MV-4-11 (cell line): ENCODE measurements at places on chromosomes 7 and 10.

GRCh38 chr10:75857269-75857846 lies 425.9 kb downstream of the LRMDA start:
- DNase-seq: no peak

GRCh38 chr10:15842556-15843169 lies 17.6 kb downstream of the MINDY3 start:
- no peak for DNase-seq

- peak; percentile 53 for DNase-seq
Observed at GRCh38 chr7:7122701-7123281, 59.6 kb upstream of the C1GALT1 start.

GRCh38 chr10:112811741-112812551 lies 138.1 kb upstream of the TCF7L2 start:
- DNase-seq: no peak

DNA sequence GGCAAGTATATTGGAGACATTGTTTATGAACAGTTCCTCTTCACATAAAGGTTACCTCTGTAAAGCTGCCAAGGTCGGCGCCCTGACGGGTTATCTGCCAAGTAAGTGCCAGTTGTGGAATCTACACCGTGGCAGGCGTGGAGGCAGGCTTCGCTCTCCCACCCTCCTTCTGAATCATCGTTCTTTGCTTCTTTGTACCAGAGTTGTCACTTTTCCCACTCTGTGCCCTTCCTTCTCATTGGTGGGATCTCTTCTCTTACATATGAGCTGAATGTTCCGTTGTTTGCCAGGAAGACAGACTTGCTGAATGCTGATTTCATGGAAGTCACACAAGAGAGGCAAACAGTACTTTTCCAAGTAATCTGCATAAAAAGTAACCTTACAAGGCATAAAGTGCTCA lies 40.6 kb upstream of the PTPRZ1 start:
- no peak for DNase-seq

- DNase-seq: peak; percentile 62
Observed at GRCh38 chr10:58367069-58367468, 18.1 kb upstream of the TFAM start.

DNA sequence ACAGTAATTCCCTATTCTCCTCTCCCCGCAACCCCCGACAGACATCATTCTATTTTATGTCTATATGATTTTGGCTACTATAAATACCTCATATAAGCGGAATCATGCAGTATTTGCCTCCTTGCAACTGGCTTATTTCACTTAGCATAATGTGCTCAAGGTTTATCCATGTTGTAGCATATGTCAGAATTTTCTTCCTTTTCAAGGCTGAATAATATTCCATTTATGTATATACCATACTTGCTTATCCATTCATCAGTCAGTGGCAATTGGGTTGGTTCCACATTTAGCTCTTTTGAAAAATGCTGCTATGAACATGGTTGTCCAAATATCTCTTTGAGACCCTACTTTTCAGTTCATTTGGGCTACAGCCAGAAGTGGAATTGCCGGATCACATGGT lies 106.5 kb downstream of the MAPK8 start:
- DNase-seq: no peak

DNA sequence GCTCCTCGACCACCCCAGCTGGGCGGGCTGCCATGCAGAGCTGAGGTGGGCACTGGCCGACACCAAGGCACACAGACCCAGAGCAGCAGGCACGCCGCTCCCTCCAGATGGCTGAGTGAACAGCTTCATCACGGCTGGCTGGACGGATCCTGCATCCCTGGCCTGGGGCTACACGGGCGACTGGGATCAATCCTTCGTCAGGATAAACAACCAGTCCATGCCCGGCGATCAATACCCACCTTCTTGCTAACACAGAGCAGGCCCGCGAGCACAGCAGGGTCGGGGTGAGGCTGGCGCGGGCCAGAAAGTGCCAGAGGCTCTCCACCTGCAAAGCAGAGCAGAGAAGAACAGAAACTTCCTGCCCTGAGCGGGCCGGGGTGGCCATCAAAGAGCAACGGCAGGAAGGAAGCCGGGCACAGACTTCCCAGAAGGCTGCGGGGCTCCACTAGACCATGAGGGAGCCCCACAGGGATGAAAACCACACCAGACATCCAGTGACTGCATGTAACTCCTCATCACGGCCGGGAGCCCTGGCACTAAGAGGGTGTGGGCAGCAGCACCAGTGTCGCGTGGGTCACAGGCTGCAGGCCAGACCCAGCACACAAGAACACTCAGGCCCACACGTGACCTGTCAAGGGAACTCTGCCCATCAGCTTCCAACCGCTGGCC lies 166.4 kb downstream of the MAD1L1 start:
- DNase-seq: no peak

GRCh38 chr7:158428837-158429753 lies 158.5 kb downstream of the PTPRN2 start:
- no peak for DNase-seq

DNA sequence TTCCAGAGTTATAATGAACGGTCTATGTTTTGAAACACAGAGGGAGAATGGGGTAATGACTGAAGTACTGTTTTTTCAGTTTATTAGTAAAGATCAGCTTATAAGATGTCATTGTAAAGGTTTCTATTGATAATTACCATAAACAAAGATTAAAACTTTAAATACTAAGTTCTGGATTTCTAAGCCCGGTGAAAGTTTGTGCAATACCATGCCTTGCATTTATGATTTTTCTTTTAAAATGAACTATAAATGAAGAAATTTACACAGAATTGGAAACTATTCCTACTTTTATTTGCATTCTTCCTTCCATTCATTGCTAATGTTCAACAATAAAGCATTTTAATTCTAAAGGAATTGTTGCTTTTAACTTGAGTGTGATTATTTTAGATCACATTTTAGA lies 4.9 kb downstream of the MEOX2 start:
- no peak for DNase-seq

- no peak for DNase-seq
Observed at GRCh38 chr7:23264916-23265458, 18.4 kb downstream of the GPNMB start.

GRCh38 chr10:14926722-14927416 lies 27.0 kb downstream of the DCLRE1C start:
- DNase-seq: peak; percentile 75

DNA sequence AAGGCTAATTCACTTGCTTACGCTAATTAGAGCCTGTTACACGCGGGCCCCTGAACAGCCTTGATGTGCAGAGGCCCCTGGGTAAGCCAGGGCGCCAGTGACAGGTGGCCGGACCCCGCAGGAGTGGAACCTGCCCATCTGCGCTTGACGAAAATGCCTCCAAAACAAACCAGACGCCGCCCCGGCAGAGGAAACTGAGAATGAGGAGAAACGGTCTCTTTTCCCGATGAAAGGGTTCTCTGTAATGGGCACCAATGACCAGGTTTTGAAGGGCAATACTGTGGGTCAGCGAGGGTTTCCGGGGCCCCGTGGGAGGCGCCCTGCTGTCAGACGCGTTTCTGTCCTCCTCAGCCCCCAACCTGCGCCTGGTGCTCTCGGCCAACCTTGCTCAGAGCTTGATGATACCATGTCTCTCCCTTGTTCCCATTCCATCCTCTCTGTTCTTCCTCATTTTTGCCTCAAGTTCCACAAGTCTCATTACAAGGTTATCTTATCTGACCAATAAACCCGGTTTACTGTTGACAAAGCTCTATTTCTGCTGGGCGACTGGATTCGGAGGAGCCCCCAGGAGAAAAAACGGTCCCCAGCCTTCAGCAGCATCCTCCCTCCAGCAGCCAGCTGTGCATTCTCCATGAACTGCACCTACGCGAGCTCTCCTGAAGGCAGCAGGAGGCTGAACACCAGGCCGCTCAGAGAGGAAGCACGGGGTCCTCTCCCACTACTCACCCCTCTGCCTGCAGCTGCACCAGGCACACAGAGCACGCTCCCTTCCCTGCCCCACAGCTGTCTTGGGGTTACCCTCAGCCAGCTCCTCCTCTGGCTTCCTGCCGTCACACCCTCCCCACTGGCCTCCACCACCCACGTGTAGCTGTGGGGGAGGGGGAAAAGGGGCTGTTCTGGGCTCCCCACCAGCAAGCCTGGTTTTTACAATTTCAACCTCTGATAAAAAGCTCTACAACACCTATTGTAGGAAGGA lies 202.0 kb downstream of the MAD1L1 start:
- DNase-seq: no peak

- DNase-seq: no peak
Observed at GRCh38 chr7:8442814-8443304, 9.4 kb downstream of the NXPH1 start.

DNA sequence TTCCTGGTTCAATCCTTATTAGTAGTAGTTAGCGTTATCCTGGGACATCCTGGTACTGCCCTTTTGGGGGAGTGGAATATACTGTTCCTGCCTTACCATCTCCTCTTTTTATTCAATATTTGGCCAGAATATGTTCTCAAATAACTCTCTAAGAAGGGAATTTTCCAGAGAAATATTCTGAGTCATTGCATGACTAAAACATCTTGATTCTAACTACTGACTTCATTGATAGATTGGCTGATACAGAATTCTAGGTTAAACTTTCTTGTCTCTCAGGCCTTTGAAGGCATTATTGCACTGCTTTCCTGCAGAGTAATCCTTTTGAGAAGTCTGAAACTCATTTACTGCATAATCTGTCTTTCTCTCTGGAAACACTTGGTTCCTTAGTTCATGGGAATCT lies 275.5 kb upstream of the DGKB start:
- DNase-seq: no peak

DNA sequence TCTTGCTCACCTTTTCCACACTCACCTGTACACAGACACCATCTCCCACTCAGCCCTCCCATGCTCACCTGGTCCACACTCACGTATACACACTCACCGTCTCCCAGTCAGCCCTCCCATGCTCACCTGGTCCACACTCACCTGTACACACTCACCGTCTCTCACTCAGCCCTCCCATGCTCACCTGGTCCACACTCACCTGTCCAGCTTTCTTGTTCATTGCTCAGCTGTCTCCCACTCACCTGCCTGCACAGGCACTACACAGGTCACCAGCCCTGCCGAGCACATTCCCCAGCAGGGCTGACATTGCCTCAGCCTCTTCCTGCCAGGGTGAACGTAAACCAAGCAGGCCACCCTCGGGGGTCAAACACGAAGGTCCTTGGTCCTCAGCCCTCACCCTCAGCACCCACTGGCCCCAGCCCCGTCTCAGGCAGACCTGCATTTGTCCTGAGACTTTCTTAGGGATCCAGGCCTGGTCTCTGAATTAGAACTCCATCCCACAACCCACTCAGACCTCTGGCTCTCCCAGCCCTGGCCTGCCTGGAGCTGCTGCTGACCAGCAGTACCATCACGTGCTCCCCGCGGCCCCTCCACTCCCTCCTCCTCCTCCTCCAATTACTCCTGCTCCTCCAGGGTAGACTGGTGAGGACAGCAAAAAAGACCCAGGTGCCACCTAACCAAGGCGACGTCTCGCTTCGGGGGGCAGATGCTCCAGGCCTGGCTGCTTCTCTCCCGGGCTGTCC lies 12.8 kb upstream of the DNAAF5 start:
- no peak for DNase-seq

GRCh38 chr10:11919271-11919670 lies 96.1 kb downstream of the PROSER2 start:
- DNase-seq: no peak

- no peak for DNase-seq
Observed at GRCh38 chr10:119248681-119249080, 41.3 kb downstream of the GRK5 start.

- no peak for DNase-seq
Observed at GRCh38 chr10:8300925-8301324, 246.4 kb downstream of the GATA3 start.

- DNase-seq: no peak
Observed at GRCh38 chr7:128920913-128921582, 10.5 kb upstream of the KCP start.

GRCh38 chr7:102009628-102010027 lies 192.2 kb downstream of the CUX1 start:
- DNase-seq: no peak

DNA sequence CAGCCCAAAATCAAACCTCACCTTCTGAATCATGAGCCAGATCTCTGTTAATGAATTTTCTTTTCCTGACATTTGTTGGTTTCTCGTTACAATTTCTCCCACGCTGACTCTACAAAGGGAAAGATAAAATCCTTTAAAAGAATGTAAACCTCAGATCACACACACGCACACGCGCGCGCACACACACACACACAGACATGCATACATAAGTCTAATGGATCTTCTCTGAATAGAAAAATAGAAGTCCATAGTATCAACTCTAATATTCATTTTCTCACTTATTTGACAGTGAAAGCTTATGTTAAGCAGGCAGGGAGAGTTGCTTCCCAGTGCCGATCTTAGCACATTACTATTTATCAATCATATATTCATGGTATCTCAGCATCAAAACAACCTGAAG lies 1.4 kb downstream of the ETV1 start:
- DNase-seq: no peak

GRCh38 chr7:121366852-121367431 lies 29.2 kb downstream of the FAM3C start:
- DNase-seq: peak; percentile 32

GRCh38 chr7:108235451-108236061 lies 105.4 kb upstream of the LAMB4 start:
- peak; percentile 14 for DNase-seq

DNA sequence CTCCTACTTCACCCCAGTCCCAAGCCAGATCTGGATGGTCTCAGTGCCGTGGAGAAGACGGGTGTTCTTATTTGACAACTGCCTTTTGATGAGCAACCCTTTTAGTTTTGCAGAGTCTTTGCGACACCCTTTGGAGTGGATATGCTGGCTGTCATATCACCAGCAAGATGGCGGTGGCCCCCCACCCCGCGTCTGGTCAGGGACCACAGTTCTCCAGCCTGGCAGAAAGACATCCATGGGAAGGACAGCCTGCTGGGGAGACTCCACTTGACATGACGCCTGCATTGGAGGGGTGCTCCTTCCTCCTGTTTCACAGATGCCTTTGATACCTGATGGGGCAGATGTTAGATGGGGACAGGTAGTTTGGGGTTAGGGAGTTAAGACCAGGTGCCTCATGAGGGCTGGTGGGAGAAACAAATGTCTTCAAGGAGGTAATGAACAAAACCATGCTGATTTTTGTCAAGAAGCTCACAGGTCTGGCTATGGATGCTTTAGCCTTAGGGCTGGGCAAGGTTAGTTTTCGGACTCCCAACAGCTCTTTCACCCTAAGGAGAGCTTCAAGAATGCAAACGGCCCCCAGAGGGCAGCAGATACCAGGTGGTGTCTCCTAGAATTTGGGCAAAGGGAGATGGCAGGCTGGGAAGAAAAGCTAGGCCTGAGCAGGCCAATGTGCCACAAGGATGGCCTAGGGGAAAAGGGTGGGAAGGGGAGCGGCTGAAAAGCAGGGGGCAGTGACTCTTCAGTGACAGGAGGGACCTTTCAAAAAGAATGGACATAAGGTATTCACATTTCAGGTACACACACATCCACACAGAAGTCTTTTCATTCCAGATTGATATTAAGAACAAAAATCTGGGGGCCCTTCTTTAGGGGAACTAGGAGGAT lies 95.2 kb downstream of the CLEC2L start:
- DNase-seq: peak; percentile 24

- no peak for DNase-seq
Observed at GRCh38 chr10:83725567-83725966, 413.7 kb upstream of the GHITM start.

GRCh38 chr7:139772873-139773272 lies 4.9 kb downstream of the HIPK2 start:
- peak; percentile 89 for DNase-seq

- no peak for DNase-seq
Observed at GRCh38 chr10:92851003-92851402, 2.7 kb downstream of the EXOC6 start.

GRCh38 chr10:48289501-48290238 lies 15.2 kb upstream of the FRMPD2 start:
- peak; percentile 24 for DNase-seq

GRCh38 chr7:111262293-111263116 lies 171.6 kb downstream of the LRRN3 start:
- no peak for DNase-seq

- no peak for DNase-seq
Observed at GRCh38 chr10:124668517-124669051, 75.6 kb downstream of the FAM53B start.
